ENCODE measurements at places on chromosomes 16 and 17.

DNA sequence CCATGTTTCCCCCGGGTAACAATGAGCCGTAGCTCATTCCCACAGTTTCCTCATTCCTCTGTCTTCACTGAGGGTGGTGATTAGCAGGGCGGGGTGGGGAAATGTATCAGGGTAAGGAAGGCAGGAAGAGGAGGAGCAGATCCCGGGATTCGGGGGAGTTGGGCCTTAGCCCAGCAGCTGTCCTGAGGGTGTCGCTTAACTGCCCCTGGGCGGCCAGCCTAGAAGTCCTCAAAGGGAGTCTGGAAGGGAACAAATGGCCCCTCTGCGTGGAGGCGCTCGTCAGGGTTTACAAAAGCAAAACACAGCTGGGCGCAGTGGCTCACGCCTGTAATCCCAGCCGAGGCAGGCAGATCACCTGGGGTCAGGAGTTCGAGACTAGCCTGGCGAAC lies 14.3 kb downstream of the MLYCD start:
- no peak for DNase-seq

DNA sequence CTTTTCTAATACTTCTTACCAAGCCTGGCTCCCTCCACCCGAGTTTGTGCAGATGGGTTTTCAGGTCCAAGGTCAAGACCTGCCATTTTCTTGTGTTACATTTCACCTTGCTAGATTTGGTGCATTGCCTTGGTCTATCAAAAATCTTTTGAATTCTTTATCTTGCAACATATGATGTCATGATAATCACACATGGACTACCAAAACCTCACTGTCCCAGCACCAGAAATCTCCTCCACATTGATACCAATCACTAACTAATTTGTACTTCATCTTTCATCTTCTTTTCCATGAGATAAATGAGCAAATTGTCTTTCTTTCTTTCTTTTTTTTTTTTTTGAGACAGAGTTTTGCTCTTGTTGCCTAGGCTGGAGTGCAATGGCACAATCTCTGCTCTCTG lies 33.0 kb upstream of the ZFHX3 start:
- DNase-seq: no peak

GRCh38 chr17:79671085-79671694 lies 59.6 kb upstream of the ENPP7 start:
- DNase-seq: no peak

DNA sequence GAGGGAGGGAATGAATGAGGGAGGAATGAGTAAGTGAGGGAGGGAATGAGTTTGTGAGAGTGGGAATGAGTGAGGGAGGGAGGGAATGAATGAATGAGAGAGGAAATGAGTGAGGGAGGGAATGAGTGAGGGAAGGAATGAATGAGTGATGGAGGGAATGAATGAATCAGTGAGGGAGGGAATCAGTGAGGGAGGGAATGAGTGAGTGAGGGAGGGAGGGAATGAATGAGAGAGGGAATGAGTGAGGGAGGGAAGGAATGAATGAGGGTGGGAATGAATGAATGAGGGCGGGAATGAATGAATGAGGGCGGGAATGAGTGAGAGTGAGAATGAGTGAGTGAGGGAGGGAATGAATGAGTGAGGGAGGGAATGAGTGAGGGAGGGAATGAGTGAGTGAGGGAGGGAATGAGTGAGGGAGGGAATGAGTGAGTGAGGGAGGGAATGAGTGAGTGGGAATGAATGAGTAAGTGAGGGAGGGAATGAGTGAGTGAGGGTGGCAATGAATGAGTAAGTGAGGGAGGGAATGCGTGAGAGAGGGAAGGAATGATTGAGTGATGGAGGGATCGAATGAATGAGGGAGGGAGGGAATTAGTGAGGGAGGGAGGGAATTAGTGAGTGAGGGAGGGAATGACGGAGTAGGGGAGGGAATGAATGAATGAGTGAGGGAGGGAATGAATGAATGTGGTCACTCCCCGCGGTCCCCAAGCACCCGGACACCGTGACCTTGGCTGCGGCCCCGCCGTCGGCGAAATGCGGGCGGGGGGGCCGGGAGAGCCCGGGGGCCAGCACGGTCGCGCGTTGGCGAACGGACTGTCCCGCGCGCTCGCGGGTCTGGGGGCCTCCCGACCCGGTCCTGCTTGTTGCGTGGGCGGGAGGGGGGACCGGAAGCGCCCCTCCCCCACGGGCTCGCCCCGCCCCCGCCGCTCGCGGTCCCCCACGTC lies 1.1 kb upstream of the UBE2I start:
- no peak for DNase-seq

DNA sequence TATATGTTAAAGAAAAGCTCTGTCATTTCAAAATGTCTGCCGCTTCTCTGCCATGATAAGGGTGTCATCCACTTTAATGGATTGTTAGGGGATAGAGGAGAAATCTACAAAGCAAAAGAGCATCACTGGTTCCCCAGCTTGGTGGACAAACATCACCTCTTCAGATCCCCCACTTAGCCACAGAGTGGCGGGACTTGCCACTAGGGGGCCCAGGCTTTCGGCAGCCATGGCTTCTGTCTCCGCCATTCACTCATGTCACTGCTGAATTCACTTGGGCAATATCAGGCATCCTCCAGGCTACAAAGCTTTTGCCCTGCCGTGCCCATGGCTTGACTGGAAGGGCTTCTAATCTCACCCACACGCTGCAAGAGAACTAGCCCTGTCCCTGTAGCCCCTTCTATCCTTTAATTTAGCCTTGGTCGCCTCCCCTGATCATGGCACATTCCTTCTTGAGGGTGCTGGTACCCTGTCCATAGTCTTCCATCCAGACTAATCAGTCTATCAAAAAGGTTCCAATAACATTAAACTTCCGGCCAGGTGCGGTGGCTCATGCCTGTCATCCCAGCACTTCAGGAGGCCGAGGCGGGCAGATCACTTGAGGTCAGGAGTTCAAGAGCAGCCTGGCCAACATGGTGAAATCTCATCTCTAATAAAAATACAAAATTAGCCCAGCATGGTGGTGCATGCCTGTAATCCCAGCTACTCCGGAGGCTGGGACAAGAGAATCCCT lies 34.7 kb downstream of the SBK1 start:
- DNase-seq: peak; percentile 60

DNA sequence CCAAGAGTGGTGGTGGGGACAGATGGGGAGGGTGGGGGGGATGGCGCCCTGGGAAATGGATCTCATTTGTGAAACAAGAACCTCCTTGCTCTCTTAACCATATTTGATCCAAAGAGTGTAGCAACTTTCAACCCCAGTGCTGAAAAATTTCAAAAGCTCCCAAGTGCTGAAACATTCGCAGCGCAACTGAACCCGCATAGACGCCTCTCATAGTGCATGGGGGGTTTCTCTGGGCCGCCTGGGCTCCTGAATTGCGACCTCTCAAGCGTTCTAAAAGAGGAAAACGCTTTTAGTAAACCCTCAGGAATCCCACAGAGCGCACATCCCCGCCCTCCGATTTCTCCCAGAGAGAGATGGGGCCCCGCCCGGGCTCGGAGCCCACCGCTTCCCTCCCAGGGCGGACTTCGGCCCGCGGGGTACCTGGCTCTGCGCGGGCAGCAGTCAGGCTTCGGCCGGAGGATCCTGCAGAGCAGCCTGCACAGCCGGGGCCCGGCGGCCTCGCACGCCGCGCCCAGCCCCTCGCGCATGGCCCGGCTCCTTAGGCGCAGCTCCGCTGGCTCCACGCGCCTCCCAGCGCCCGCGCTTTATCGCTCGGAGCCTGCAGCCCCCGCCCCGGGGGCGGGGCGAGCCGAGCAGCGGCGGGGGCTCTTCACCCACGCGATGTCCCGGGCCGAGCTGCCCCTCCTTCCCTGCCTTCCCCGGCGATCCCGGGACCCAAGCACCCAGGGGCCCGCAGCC lies 7.0 kb downstream of the NOS2 start:
- peak; percentile 21 for DNase-seq

DNA sequence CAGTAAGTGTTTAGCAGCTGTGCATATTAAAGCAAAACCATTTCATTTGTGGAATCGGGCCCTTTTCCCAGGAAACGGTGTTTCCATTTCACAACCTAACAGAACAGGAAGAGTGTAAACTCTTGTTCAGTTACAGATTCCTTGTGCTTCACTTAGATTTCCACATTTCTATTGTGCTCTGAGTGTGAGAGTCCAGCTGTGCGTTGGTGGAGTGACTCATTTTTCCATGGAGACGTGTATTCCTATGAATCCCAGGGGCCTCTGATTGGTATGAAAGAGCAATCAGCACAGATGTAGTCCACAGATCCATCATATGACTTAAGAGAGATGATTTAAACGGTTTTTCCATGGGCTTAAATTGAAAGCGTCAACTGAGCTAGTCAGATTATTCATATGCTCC lies 13.3 kb upstream of the CAVIN1 start:
- DNase-seq: no peak

DNA sequence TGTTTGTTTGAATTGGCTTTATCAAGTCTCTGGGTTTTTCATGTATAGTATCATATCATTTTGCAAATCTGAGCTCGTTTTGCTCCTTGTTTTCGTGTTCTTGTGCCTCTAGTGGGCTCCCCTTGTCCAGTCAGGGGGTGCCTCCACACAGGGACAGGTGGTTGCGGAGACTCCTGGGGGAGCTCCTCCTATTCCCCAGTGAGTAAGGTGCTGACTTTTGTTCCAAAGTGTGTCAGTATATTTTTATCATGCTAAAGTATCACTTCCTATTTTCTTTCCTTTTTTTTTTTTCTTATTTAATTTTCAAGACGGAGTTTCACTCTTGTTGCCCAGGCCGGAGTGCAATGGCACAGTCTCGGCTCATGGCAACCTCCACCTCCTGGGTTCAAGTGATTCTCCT lies 30.3 kb upstream of the IL17C start:
- no peak for DNase-seq

GRCh38 chr17:6546069-6546718 lies 10.2 kb downstream of the PITPNM3 start:
- DNase-seq: no peak

GRCh38 chr17:70569128-70569527 lies 399.8 kb downstream of the KCNJ2 start:
- no peak for DNase-seq

- DNase-seq: peak; percentile 66
Observed at GRCh38 chr17:29066606-29067005, 23.7 kb downstream of the PIPOX start.

- no peak for DNase-seq
Observed at GRCh38 chr17:30927756-30928155, 6.0 kb downstream of the ADAP2 start.

- no peak for DNase-seq
Observed at GRCh38 chr17:6352016-6352415, 82.9 kb downstream of the AIPL1 start.

DNA sequence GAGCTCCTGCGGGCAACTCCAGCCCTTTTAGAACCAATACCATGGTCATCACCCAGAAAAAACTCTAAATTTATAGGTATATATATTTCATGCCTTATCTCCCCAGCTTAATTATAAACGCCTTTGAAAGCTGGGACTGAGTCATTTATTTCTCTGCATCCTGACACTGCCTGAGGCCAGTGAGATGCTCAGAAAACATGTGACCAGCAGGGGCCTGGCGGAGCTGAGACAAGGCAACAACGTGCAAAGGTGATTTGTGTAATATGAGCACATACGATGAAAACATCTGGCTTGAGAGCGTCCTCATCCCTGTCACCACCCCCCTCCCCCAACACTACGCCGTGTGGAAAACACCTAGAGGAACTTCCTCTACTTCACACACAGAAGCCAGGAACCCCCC lies 22.7 kb downstream of the NXN start:
- no peak for DNase-seq

- DNase-seq: no peak
Observed at GRCh38 chr17:44976206-44976605, 8.1 kb upstream of the C1QL1 start.

GRCh38 chr17:61411261-61412142 lies 11.9 kb downstream of the TBX2 start:
- DNase-seq: no peak

GRCh38 chr17:44798356-44798755 lies 31.7 kb downstream of the GJC1 start:
- peak; percentile 71 for DNase-seq

DNA sequence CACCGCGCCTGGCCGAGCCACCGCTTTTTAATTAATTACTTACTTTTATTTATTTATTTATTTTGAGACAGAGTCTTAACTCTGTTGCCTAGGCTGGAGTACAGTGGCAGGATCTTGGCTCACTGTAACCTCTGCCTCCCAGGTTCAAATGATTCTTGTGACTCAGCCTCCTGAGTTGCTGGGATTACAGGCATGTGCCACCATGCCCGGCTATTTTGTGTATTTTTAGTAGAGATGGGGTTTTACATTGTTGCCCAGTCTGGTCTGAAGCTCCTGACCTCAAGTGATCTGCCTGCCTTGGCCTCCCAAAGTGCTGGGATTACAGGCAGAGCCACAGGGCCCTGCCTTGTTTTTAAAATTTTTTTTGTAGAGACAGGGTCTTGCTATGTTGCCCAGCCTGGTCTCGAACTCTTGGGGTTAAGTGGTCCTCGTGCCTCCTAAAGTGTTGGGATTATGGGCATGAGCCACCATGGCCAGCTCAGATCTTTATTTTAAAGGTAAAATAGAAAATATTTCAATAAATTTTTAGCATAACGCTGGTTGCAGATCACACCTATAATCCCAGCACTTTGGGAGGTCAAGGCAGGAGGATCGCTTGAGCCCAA lies 18.3 kb upstream of the NUDT16L1 start:
- DNase-seq: no peak

GRCh38 chr17:76530811-76531485 lies 6.6 kb downstream of the CYGB start:
- no peak for DNase-seq

GRCh38 chr17:8944748-8945147 lies 20.8 kb downstream of the PIK3R5 start:
- DNase-seq: no peak

DNA sequence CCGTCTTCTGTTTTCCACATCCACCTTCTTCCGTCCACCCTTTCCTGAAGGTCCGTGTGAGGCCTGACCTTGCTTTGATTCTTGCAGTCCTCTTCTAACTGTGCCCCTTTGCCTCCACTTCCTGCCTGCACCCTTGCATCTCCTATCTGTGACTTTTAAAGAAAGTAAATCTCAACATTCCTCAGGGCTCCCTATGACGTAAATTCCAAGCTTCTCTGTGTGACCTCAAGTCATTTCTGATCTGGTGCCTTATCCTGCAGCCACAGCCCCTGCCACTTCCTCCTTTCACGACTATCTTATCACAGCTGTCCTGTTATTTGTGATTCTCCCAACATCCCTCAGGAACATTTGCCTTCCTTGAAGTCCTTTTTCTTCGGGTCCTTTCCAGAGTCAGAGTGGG lies 520.5 kb downstream of the CDH13 start:
- DNase-seq: no peak

GRCh38 chr17:742147-742793 lies 9.8 kb downstream of the GEMIN4 start:
- DNase-seq: no peak

- peak; percentile 50 for DNase-seq
Observed at GRCh38 chr17:61399131-61400065, at the start of gene TBX2. Gene TBX2, plus strand, starts transcription at chr17:61399843. Its CDS starts 334 bp downstream, at chr17:61400177.

DNA sequence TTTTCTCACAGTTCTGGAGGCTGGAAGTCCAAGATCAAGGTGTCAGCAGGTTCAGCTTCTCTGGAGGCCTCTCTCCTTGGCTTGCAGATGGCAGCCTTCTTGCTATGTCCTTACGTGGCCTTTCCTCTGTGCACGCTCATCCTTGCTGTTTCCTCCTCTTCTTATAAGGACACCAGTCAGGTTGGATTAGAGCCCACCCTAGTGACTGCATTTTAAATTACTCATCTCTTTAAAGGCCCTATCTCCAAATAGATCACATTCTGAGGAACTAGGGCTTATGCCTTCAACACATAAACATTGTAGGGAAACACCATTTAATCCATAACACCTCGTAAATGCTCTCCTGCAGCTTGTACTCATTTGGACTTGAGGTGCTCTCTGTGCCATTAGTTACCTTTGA lies 36.3 kb downstream of the DHRS7C start:
- DNase-seq: no peak
